Activated CD4-positive, CD25-positive, alpha-beta regulatory T cell treated with anti-CD3 and anti-CD28 coated beads, Interleukin-2, amount 50 U/mL, for 16 hours (primary cell): ENCODE measurements at places on chromosomes 3 and 15.

DNA sequence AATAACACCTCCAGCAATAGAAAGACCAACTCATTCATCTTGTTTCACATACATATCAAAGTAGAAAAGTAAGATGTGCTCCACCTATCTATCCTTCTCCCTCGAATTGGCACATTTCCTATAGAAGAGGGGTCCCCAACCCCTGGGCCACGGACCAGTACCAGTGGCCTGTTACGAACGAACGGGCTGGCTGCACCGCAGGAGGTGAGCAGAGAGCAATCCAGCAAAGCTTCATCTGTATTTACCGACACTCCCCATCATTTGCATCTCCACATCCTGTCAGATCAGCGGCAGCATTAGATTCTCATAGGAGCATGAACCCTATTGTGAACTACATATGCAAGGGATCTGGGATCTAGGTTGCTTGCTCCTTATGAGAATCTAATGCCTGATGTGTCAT lies 95.0 kb upstream of the CGNL1 start:
- DNase-seq: no peak

- DNase-seq: no peak
Measured at GRCh38 chr15:90091156-90091931, 10.9 kb downstream of the IDH2 start.

- no peak for DNase-seq
Measured at GRCh38 chr3:52563984-52564383, 27.6 kb downstream of the UQCC5 start.

DNA sequence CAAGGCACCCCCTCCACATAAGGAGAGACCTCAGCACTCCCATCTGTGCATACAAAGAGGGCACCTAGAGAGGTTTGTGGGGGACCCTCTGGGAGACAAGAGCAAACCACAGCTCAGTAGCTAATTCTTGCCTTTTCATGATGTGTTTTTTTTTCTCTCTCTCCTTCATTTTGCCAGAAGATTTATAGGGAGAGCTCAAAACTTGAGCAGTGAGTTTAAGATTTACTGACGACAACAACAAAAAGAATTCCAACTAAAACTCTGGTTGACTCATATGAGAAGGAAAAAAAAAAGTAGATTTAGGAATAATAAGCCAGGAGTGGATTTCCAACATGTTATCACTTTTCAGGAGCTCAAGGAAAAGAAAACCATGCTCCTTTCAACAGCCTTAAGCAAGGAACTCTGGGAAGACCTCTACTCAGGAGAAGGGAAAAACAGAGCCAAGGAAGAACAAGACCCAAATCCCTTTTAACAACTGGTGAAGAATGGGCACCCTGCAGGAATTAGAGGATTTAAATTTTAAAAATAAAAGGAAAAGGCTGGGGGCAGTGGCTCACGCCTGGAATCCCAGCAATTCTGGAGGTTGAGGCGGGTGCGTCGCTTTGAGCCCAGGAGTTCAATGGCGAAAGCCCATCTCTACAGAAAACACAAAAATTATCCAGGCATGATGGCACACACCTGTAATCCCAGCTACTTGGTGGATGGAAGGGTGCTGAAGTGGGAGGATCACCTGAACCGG lies 58.2 kb upstream of the RAD18 start:
- DNase-seq: no peak

DNA sequence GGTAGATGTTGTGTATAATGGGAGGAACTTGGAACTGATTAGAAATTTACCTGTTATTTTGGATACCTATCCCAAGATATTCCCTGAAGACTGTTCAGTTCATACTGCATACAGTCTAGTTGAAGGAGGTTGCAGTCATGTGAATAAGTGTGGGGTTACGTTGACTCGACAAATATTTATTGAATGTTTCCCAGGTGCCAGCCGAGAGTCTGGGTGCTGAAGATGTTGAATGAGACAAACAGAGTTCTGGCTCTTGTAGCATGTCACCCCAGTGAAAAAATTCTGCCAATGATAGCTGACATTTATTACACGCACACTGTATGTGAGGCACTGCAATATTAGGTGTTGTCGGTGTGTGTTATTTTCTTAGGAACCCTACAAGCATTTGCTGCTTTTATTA lies 176.0 kb downstream of the KCNMB2 start:
- no peak for DNase-seq

- DNase-seq: no peak
Measured at GRCh38 chr15:65386376-65386775, 8.6 kb upstream of the IGDCC3 start.

GRCh38 chr3:16394639-16395038 lies 118.9 kb downstream of the RFTN1 start:
- no peak for DNase-seq
